ENCODE measurements at places on chromosomes 3 and 15.

GRCh38 chr3:144273601-144274000 is 302.0 kb downstream of the DIPK2A start:
- DNase-seq, result peak; percentile 53

- no peak for DNase-seq
Observed at GRCh38 chr3:129576514-129577352, 29.7 kb downstream of the PLXND1 start.

DNA sequence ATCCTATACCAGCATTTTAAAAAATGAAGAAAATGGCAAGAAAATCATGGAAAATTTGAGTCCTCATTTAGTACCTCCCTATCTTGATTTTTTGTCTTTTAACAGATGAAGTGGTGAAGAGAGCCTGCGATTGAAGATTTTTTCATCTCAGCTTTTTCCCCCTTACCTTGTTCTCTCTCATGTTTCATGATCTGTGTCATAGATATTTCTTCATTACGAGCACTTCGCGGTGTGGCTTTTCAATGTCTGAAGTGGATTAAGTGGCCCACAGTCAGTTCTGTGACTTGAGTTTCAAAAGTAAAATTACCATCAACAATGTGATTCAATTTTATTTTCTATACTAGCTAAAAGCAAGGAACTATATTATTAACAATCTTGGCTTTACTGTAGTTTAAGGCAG is 147.2 kb downstream of the FNDC3B start:
- DNase-seq, result no peak

DNA sequence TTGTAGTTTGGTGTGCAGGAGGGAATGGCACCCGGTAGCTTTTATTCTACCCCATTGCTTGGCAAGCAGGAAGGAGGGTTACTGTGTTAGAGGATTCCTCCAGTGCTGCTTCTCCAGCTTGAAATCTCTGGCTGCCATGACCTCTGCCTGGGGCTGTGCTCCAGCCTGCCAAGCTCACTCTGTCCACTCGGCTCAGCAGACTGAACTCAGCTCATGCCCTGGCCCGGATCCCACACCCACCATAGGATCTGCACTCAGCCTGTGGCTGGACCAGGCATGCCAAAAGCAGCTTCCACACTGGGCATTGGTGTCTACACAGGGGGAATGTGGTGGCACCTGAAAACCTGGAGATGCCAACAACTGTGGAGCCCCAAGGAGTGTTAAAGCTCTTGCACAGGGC is 26.3 kb downstream of the CLDN16 start:
- no peak for DNase-seq

DNA sequence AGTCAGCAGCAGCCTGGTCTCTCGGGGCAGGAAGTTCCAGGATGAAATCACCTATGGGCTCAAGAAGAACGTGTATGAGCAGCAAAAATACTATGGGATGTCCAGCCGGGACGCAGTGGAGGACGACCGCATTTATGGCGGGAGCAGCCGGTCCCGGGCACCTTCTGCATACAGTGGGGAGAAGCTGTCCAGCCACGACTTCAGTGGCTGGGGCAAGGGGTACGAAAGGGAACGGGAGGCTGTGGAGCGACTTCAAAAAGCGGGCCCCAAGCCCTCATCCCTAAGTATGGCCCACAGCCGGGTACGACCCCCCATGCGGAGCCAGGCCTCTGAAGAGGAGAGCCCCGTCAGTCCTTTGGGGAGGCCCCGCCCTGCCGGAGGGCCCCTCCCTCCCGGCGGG is 12.1 kb upstream of the APEH start:
- no peak for DNase-seq

DNA sequence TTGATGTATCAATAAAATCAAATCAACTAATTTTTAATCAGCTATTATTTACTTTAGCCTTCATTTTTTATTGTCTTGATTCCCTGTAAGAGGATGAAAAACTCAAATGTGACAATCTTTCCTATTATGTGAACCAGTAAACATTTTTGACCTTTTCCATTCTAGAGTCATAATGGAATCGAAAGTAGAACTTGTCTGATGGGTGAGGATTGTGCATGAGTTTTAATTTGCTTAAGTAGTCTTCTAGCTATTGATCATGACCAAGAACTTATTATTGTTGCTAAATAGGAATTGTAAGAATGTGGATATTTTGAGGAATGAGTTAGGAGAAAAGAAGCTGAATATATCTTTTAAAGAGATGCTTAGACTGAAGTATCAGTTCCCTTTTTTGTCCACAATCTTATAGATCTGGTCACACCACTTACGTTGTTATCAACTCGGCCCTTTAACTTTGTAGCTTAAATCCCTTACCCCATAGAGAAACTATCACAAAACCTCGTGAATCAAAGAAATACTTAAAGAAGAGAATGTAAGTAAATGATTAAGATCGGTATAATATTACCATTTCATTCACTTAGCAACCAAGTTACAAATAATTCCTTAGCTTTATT is 147.3 kb downstream of the TP63 start:
- DNase-seq, result no peak

- peak; percentile 91 for DNase-seq
Observed at GRCh38 chr3:30282154-30282696, 324.2 kb upstream of the TGFBR2 start.

DNA sequence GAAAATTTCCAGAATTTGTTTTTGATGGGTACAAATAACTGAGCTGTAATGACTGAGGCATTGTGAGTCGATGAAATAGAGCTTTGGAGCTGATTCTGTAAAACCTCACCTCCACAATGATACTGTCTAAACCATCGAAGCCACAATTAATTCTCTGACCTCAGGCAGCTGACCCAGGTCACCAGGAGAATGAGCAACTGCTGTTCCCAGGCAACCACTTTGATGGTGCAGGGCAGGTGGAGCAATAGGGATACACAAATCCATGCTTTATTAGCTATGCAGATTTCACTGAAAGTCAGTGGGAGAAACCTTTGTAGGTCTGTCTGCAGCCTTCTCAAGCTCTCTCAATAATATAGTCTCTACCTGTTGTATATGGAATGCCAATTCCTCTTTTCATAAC is 204.4 kb downstream of the RYR3 start:
- DNase-seq, result no peak

- no peak for DNase-seq
Observed at GRCh38 chr3:62361824-62362223, 11.5 kb downstream of the FEZF2 start.

DNA sequence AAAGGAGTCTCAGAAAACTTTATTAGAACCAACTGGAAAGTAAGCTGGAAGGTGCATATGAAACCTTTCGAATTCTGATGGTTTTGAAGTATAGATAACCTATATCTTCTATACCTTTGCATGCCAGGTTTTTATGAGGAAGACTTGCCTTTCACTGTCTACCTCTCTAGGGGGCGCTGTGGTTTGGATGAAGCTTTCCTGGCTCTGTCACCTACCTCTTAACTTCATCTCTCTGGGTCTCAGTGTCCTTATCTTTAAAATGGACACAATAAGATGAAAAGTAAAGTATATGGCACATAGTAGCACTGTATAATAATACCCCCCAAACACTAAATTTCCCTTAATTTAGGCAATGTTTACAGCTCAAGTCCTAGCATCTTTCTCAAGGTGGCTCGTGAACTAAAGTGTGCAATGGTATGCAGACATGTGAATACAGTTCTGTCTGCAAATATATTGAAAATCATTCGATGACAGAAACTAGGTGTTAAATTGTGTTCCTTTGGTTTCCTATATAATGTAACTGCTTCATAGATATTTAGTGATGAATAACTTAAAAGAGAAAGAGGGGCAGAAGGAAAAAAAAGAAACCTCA is 314.3 kb downstream of the CHST2 start:
- DNase-seq, result no peak

DNA sequence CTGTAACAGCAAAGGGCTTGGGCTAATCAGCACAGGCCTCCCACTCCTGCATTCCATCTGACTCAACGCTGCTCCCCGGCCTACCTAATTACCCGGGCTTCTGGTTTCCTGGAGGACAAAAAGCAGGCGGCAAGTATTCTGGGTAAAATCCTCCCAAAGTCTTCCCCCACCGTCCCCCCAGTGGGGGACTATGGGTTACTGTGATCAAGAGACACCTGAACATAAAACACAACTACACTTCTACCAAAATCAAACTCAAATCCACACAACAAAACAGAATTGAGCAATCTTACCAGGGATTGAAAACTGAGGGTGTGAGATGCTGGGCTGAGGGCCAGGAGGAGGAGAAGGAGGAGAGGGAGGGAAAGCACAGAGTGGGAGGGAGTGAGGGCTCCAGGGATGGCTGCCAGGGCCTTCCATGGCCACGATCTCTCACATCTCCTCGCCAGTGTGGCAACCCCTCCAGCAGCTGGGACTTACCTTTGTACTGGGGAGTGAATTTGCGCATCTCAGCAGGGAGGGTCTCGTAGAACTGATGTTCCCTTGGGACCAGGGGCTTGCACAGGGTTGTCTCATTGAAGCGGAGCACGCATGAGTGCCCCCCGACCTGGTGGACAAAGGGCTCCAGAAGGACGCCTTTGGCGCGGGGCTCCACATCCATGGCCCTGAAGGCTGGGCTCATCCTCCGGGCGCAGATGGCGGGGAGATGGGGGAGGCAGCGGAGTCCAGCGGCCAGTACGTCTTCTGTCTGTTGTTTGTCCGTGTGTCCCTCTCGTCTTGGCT is 9.1 kb upstream of the NCKIPSD start:
- DNase-seq, result peak; percentile 87
